Articular chondrocyte of knee joint (primary cell): ENCODE measurements at places on chromosomes 1 and 21. TPM values are rescaled to one million over a fixed set of nuclear protein-coding genes. Genes with fewer than 3 reads are reported as not detected.

The HES4 gene
- 0.91 and 4.0 TPM in 2 replicates for total RNA-seq

The FCRL4 gene
- total RNA-seq = not detected in 2 replicates

The GBP5 gene
- total RNA-seq = 0.11 TPM in 1 of 2 replicates, not detected in the other

The ZSWIM5 gene
- total RNA-seq = 0.26 and 0.86 TPM in 2 replicates

The FAM78B gene
- 0.26 and 0.32 TPM in 2 replicates for total RNA-seq

The BSND gene
- total RNA-seq = not detected in 2 replicates

The OR2T33 gene
- total RNA-seq = not detected in 2 replicates

The OR10J1 gene
- total RNA-seq = not detected in 2 replicates

The PERM1 gene
- total RNA-seq = 0.13 TPM in 1 of 2 replicates, not detected in the other

The DMAP1 gene
- total RNA-seq = 17.5 and 21.4 TPM in 2 replicates

The BNIPL gene
- total RNA-seq = 0.32 and 0.52 TPM in 2 replicates

The SLFNL1 gene
- total RNA-seq = 0.43 and 0.65 TPM in 2 replicates

The KIAA0040 gene
- 1.3 and 2.8 TPM in 2 replicates for total RNA-seq

The RHEX gene
- not detected in 2 replicates for total RNA-seq

The PROX1 gene
- total RNA-seq = 0.13 and 0.22 TPM in 2 replicates

The GFI1 gene
- under 0.01 TPM in 1 of 2 replicates, not detected in the other for total RNA-seq

The KCNJ9 gene
- under 0.01 and 0.11 TPM in 2 replicates for total RNA-seq

The KIF17 gene
- 0.26 and 0.43 TPM in 2 replicates for total RNA-seq

The TMEM200B gene
- 13.4 and 13.7 TPM in 2 replicates for total RNA-seq

The TTC39A gene
- total RNA-seq = 0.32 and 1.0 TPM in 2 replicates

The AMY2B gene
- 5.7 and 9.2 TPM in 2 replicates for total RNA-seq

The PROK1 gene
- not detected in 2 replicates for total RNA-seq

The FMO2 gene
- 1.2 and 3.6 TPM in 2 replicates for total RNA-seq

The LDLRAD1 gene
- total RNA-seq = not detected in 2 replicates

The CREB3L4 gene
- total RNA-seq = 6.0 and 6.7 TPM in 2 replicates

The BEST4 gene
- 0.11 and 0.13 TPM in 2 replicates for total RNA-seq

The MYOG gene
- total RNA-seq = not detected in 2 replicates

The DLGAP3 gene
- total RNA-seq = under 0.01 TPM in 1 of 2 replicates, not detected in the other

The CD1B gene
- not detected in 2 replicates for total RNA-seq

The DHCR24 gene
- total RNA-seq = 137 and 154 TPM in 2 replicates

The MYOM3 gene
- 0.26 and 0.32 TPM in 2 replicates for total RNA-seq
